ENCODE measurements at places on chromosomes 13 and 19. TPM values are rescaled to one million over a fixed set of nuclear protein-coding genes. Genes with fewer than 3 reads are reported as not detected.
A peak's percentile ranks its signal among the peaks of the same experiment; 100 is the strongest.

DNA sequence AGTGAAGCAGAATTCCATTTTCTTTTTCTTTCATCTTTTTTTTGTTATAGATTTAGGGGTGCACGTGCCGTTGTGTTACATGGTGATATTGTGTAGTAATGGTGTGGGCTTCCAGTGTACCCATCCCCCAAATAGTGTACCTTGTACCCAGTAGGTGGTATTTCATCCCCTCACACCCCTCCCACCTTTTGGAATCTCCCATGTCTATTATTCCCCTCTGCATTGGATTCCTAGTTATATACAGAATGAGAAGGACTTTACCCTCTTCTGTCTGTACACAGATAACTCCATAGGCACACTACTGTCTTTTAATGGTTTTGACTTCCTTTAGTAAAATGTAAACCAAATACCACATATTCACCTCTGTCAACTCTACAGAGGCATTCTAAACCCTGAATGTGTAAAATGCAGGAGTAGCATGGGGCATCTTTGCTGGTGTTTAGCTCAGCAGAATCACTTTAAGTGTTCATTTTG, 28.0 kb downstream of the FRY start:
- DNase-seq = no peak

- no peak for DNase-seq
Observed at GRCh38 chr19:50712833-50713232, 6.8 kb downstream of the SHANK1 start.

GRCh38 chr13:110262082-110262436, 44.9 kb downstream of the COL4A1 start:
- no peak for DNase-seq

- DNase-seq = peak; percentile 31
Observed at GRCh38 chr13:35856721-35857364, 274.3 kb downstream of the DCLK1 start.

DNA sequence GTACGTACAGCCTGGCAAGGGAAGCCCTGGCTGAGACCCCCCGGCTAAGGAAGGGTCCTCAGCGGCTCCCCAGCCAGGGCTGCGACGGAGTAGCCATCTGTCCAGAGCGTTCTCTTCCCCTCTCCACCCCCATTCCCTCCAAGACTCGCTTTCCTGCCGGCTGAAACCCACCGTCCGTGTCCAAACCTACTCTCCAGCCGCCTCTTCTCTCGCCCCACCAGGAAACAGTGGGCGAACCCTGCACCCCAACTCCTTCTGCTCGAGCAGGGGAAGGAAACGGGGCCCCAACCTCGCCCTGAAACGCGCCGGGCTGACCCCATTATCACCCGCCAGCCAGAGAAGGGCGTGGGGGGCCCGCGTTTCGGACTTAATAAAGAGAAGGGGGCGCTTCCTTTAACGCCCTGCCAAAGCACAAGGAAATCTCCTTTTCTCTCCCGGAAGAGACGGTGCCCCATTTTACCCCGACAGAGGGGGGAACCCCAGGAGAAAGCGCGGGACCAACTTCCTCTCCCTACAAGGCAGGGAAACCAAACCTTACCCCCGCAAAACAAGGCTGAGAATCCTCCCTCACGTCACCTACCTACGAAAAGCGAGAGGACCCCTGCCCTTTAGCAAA, 2.5 kb downstream of the ZC3H4 start:
- peak; percentile 43 for DNase-seq

GRCh38 chr19:13298565-13299481, 148.6 kb downstream of the IER2 start:
- DNase-seq = no peak

- no peak for DNase-seq
Observed at GRCh38 chr19:55483706-55484592, 1.0 kb upstream of the NAT14 start.

GRCh38 chr13:39148513-39148961, 110.3 kb downstream of the NHLRC3 start:
- peak; percentile 69 for DNase-seq

- no peak for DNase-seq
Observed at GRCh38 chr19:31353833-31354232, 4.6 kb upstream of the TSHZ3 start.

DNA sequence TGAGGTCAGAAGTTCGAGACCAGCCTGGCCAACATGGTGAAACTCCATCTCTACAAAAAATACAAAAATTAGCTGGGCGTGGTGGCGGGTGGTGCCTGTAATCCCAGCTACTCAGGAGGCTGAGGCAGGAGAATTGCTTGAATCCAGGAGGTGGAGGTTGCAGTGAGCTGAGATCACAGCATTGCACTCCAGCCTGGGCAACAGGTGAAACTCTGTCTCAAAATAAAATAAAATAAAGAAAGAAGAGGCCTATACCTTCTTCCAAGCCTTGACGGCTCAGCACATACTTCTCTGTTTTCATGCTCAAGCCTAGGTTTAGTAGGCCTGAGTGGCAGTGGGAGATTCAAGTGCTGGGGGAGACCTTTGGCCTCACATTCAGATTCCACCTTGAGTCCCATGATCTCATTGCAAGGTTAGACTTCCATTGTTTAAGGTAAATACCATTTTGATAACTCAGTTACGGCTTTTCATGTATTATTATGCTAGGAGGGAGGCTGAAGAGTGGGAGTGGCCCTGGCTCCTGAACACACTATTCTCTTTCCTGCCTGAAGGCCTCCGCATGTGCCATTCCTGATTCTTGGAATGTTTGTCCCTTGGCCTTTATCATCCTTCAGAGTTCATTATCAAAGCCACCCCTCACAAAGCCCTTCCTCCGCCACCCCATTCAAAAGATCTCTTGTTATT, 1.6 kb upstream of the SPINT2 start:
- no peak for DNase-seq

GRCh38 chr13:38309397-38309796, 40.3 kb upstream of the UFM1 start:
- peak; percentile 6 for DNase-seq

Gene ZNF480
- 3.8 TPM for total RNA-seq

Gene PDCD5
- total RNA-seq = 64.5 TPM

All from GM23248 (cell line).